ENCODE measurements at places on chromosomes 1 and 21.

- DNase-seq: no peak
Measured at GRCh38 chr1:224753491-224753890, 137.4 kb downstream of the CNIH3 start.

GRCh38 chr1:230365723-230366307 is 60.3 kb downstream of the PGBD5 start:
- DNase-seq: no peak

DNA sequence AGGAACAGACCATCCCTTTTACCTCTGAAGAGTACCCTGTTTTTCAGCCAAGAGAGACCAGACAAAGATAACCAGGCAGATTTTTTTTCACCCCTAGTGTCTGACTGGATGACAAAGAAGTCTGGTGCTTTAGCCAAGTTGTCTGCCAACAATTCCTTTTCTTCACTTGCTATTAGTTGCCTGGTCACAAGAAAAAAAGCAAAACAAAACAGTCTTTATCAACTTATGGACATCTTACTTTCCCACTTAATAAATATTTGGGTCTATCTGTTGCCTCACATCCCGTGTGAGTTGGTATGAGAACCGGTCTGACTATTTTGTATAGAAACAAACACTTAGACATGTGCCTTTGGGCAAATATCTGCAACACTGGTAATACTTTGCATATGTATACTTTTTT is 662.9 kb downstream of the PLPP3 start:
- no peak for DNase-seq

- DNase-seq: no peak
Measured at GRCh38 chr1:15187175-15188129, 33.9 kb downstream of the TMEM51 start.

- DNase-seq: no peak
Measured at GRCh38 chr1:216071262-216071661, 352.0 kb downstream of the USH2A start.

- DNase-seq: no peak
Measured at GRCh38 chr1:202501281-202501680, 152.8 kb downstream of the PPP1R12B start.

GRCh38 chr1:165342587-165342986 is 13.9 kb downstream of the LMX1A start:
- DNase-seq: no peak

GRCh38 chr1:115722221-115722620 is 46.3 kb downstream of the CASQ2 start:
- DNase-seq: no peak

DNA sequence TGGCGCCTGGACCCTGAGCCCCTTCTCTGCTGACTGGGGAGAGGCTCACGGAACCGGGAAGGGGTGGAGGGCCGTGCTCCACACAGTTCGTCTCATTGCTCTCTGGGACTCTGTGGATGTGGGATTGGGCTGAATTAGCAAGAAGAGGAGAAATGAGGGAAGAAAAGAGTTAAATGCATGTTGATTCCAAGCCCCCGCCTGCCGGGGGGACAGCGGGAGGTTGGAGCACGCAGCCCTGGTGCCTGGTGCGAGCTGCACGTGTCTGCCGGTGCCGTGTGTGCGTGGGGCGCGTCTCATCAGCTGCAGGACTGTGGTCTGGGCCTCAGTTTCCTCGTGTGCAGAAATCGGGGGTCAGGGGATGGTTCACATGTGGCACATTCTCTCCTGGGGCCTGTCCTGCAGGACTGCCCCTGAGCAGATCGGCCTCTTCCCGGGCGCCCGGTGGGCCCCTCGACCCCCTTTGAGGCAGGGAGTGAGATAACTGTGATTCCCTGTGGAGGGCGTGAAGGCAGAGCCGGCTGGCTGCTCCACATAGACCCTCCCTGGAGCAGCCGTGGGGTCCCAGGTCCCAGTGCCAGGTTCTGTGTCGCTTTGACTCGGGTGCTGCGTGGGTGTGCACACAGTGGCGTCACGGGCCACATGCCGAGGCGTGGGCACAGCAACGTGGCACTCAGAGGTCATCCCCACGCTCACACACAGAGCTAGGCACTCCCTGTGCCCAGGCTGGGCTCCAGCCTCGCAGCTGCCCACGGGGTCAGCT is 11.4 kb downstream of the SAMD11 start:
- no peak for DNase-seq
